Prostate gland (tissue), 2 donors: ENCODE measurements at places on chromosomes 7 and 10. TPM values are rescaled to one million over a fixed set of nuclear protein-coding genes. Genes with fewer than 3 reads are reported as not detected.

SH3PXD2A gene
- 26.4 TPM for total RNA-seq

MNX1 gene
- 2.9 TPM for total RNA-seq

ASZ1 gene
- total RNA-seq, result 6.1 TPM

FAM25A gene
- not detected for total RNA-seq

LEP gene
- not detected for total RNA-seq

THSD7A gene
- total RNA-seq, result 3.1 TPM

PTPRE gene
- 14.3 TPM for total RNA-seq

GRCh38 chr7:104240401-104240800 lies 32.6 kb upstream of the ORC5 start:
- H3K4me1 ChIP-seq, result no peaks in the 10 kb centered on the region
- no peak overlapping the region for H3K4me3 ChIP-seq
- H3K36me3 ChIP-seq, result no peaks in the 10 kb centered on the region
- no peak overlapping the region for H3K27ac ChIP-seq

GRCh38 chr10:112332509-112333228 lies 41.2 kb upstream of the ACSL5 start:
- peak; percentile 22 for DNase-seq
- H3K36me3 ChIP-seq, result no peaks in the 10 kb centered on the region
- H3K27ac ChIP-seq, result no peak overlapping the region
- H3K4me3 ChIP-seq, result no peak overlapping the region
- H3K4me1 ChIP-seq, result peaks cover 10% of the 10 kb centered on the region

- H3K27ac ChIP-seq, result no peak overlapping the region
- H3K36me3 ChIP-seq, result no peaks in the 10 kb centered on the region
Measured at GRCh38 chr10:23432166-23432565, 6.7 kb upstream of the OTUD1 start.

DNA sequence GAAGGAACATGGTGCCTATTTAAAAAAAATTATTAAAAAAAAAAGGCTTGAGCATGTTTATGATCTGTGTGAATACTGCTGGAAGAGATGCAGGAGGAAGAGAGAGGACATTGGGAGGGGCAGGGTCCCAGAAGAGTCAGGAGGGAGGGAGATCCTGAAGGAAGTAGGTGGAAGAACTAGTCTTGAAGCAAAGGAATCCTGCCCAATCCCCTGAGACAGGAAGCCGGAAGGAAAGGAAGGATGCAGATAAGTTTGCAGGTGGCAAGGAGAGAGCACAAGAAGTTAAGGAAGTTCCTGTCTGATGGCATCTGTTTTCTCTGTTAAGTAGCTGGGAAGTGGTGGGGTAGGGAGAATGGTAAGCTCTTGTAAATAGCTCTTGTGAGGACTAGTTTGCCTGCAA lies 318.5 kb downstream of the DOCK4 start:
- no peak overlapping the region for H3K27ac ChIP-seq
- no peaks in the 10 kb centered on the region for H3K36me3 ChIP-seq
- H3K27me3 ChIP-seq, result no peaks in the 10 kb centered on the region
- DNase-seq, result no peak
- H3K4me3 ChIP-seq, result no peak overlapping the region

- H3K4me3 ChIP-seq, result no peak overlapping the region
- no peak overlapping the region for H3K27ac ChIP-seq
- no peaks in the 10 kb centered on the region for H3K27me3 ChIP-seq
- DNase-seq, result no peak
Measured at GRCh38 chr10:47456079-47456785, 27.7 kb downstream of the ANXA8 start.

DNA sequence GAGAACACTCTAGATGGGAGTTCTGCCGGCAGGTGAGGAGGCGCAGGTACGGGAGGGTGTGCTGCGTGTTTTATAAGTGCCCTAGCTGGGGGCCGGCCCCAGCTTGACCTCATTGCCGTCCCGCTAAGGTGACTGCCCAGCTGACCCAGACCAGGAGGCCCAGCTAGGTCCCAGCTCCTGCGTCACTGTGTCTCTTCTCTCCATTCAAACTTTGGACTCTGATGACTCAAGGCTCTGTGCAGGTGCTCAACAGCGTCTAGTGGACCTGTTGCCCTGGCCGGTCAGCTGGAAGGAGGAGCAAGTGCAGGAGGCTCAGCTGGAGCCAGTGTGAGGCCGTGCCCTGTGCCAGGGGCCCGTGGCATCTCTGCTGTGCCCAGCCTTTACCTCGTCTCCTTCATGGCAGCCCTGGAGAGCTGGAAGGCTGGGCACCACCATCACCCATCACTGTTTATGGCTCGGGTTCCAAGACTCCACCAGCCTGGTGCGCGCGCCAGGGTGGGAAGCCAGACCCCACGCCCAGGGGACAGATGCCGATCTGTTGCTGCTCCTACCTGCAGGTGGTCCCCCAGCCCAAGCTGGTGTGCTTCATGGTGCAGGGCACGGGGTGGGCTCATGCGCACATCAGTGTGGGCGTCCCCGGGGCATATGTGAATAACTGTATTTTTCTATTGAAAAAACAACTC lies 14.6 kb downstream of the LHPP start:
- H3K27ac ChIP-seq, result no peak overlapping the region
- no peak overlapping the region for H3K4me3 ChIP-seq
- no peaks in the 10 kb centered on the region for H3K36me3 ChIP-seq
- H3K4me1 ChIP-seq, result no peaks in the 10 kb centered on the region
- no peak for DNase-seq
- no peaks in the 10 kb centered on the region for H3K27me3 ChIP-seq

DNA sequence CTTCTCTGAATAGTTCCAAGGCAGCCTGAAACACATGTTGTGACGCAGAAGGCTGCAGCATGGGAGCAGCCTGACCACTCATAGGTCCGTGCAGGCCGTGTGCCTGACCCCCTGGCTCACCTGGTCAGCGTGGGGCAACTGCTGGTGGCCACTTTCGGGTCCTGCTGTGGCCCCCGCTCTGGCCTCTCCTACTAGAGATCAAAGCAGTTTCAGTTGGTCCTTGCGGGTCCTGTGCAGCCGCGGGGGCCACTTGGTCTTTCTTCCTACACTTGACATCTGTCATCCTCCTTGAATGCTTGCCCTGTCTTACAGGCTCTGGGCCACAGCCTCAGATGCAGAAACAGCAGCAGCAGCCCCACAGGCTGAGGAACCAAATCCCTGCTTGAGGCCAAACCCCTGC lies 320.8 kb upstream of the ZNF32 start:
- no peaks in the 10 kb centered on the region for H3K36me3 ChIP-seq
- H3K4me1 ChIP-seq, result no peaks in the 10 kb centered on the region
- no peaks in the 10 kb centered on the region for H3K27me3 ChIP-seq
- no peak overlapping the region for H3K27ac ChIP-seq
- DNase-seq, result no peak

DNA sequence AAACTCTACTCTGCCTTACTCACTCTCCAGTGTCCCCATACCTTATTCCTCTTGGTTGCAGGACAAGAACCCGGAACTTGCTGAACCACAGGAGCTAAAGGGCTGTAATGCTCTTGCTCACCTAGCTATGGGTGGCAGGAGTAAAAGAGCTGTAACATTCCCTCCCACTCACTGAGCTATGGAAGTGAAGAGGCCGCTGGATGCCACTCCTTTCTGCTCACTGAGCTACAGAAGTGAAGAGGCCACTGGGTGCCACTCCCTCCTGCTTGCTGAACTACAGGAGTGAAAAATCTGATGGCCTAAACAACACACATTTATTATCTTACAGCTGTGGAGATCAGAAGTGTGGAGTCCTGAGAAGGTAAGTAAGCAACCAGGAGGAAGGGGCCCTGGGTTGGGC lies 17.5 kb downstream of the MRPS24 start:
- no peak for DNase-seq
- H3K4me1 ChIP-seq, result no peaks in the 10 kb centered on the region
- H3K27me3 ChIP-seq, result no peaks in the 10 kb centered on the region

DNA sequence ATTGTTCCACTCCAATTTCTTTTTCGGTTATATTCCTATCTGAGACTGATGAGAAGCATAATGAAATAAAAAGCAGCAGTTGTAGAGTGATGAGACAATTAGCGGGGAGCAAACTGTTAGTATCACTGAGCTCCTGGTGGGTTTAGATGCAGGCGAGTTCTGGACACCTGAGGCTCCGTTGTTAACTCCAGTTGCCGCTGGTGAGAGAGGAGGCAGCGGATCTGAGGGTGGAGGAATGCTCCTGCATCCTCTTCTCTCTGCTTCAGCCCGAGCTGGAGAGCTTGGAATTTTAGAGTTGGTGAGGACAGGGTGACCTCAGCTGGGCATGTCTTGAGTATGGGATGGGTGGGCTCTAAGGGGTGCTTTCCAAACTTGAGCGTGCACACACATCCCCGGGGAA lies 31.4 kb downstream of the LRMDA start:
- H3K27ac ChIP-seq, result no peak overlapping the region
- H3K4me3 ChIP-seq, result no peak overlapping the region
- no peaks in the 10 kb centered on the region for H3K27me3 ChIP-seq
- DNase-seq, result no peak
- H3K4me1 ChIP-seq, result no peaks in the 10 kb centered on the region
- H3K36me3 ChIP-seq, result no peaks in the 10 kb centered on the region

DNA sequence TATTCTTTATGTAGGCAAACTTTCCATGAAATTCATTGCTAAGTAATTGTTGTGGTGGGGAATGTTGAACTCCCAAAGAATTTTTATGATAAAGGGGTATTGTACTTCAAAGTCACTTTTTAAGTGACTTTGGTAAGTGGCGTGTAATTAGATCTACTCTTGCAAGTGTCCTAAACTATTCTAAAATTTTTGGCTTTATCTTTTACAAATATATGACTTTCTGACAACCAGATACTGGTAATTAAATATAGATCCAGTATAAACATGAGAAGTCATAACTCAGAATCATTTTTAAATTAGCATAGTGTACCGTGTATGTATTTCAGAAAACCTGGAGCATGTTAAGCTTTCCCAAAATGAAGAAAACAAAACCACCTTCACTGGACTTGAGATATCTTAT lies 84.7 kb upstream of the HGF start:
- H3K4me3 ChIP-seq, result no peak overlapping the region
- H3K36me3 ChIP-seq, result no peaks in the 10 kb centered on the region
- no peak for DNase-seq
- no peak overlapping the region for H3K27ac ChIP-seq
- H3K4me1 ChIP-seq, result no peaks in the 10 kb centered on the region

- H3K27ac ChIP-seq, result no peak overlapping the region
- no peaks in the 10 kb centered on the region for H3K27me3 ChIP-seq
- DNase-seq, result no peak
- no peaks in the 10 kb centered on the region for H3K36me3 ChIP-seq
Measured at GRCh38 chr7:150875791-150876190, 23.5 kb downstream of the AOC1 start.

DNA sequence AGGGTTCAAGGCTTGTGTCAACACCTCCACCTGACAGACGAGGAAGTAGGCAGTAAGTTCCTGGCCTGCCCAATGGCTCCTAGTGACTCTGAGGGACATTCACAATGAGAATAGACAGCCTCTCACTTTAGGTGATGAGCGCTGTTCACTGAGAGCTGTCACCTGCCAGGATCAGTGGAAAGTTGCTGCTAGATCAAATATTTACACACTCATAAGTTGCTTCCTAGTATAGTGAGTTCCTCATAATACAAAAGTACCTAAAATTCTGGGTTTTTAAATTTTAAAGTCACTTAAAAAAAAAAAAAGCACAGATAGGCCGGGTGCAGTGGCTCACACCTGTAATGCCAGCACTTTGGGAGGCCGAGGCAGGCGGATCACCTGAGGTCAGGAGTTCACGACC lies 320.8 kb downstream of the PRPF18 start:
- H3K36me3 ChIP-seq, result no peaks in the 10 kb centered on the region
- no peak overlapping the region for H3K4me3 ChIP-seq
- no peaks in the 10 kb centered on the region for H3K27me3 ChIP-seq
- H3K4me1 ChIP-seq, result no peaks in the 10 kb centered on the region
- no peak for DNase-seq

GRCh38 chr7:47878662-47879061 lies 69.6 kb downstream of the PKD1L1 start:
- H3K4me3 ChIP-seq, result no peak overlapping the region
- DNase-seq, result no peak
- H3K4me1 ChIP-seq, result no peaks in the 10 kb centered on the region
- no peak overlapping the region for H3K27ac ChIP-seq

DNA sequence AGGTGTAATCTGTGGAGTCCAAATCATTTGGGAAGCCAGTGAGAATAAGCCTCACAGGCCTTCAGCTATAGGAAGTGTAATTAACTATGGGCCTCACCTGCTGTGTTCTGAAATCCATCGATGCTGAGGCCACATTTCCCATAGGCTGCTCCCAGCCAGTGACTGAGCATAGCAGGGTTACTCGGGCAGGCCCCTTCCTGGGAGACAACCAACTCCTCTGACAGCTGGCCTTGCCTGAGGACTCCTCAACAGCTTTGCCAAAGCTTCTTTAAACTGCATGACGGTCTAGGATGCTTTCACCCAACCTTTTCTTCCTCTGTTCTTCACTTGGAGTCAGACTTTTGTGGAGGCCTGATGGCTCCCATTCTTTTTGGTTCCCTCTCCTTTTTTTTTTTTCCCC lies 63.8 kb upstream of the SMNDC1 start:
- H3K36me3 ChIP-seq, result no peaks in the 10 kb centered on the region
- no peak for DNase-seq
- H3K27ac ChIP-seq, result no peak overlapping the region
- no peaks in the 10 kb centered on the region for H3K27me3 ChIP-seq
